Esophagus mucosa (tissue), 1 donor: ENCODE measurements at places on chromosomes 7 and 10. TPM values are rescaled to one million over a fixed set of nuclear protein-coding genes. Genes with fewer than 3 reads are reported as not detected.

DNA sequence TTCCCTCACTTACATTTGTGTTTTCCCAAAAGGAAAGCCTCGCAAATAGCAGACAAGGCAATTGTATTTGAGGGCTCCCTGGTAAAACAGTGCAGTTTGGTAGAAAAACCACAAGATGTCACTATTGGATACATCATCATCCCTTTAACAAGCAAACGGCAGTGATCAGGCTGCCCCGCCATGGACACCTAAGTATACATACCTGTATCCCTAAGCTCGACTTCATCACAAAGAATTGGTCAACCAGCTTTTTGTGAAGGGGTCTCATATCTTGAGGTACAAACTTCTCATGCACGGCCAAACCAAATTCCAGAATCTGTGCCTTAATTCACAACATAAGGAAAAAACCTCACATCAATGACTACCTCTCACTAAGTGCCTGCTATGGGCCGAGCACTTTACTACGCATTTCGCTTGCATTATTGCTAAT is 179.5 kb upstream of the IMMP2L start:
- peak; percentile 82 for ATAC-seq

- no peak for ATAC-seq
Observed at GRCh38 chr7:83339907-83340306, 177.2 kb upstream of the PCLO start.

- ATAC-seq, result no peak
Observed at GRCh38 chr10:103926722-103927319, 8.8 kb upstream of the STN1 start.

The NKX2-3 gene
- 0.12 TPM for total RNA-seq

- ATAC-seq, result no peak
Observed at GRCh38 chr7:16130111-16131110, 290.9 kb downstream of the CRPPA start.

DNA sequence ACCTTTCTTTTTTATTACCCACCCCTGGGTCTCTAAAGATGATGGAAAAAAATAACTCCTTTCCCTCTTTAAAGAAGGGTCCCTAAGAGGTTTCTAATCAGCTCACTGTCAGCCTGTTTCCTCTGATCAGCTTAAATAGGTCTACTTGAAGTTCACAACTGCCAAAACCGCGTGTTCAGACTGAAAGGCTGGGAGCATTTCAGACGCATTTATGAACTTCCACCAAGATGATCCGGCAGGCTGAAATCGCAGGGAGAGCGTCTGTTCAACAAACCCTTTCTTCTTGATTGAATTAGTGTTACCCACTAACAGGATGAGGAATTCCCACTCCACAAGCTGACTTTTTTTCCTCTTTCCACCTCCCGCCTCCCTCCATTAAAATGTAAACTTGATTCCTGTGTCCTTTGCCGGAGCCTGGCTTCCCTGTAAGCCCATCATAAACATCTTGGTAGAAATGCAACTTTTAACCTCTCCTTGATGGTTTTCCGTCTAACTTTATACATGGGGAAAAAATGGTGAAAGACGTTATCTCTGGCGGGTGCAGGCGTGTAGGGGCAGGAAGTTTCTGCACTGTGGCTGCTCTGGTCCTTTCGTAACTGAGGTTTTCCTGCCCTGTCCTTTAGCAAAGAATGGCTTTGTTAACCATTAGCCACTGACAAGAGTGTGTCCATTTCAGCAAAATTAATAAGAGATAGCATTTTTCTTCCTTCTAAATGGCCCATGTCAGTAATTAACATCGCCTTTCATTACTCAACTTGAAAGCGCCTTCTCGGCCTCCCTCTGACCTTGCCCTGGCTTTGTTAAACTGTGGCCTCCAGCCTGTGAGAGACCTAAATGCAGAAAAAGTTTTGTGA is 130.7 kb downstream of the BAMBI start:
- ATAC-seq, result no peak

- ATAC-seq, result no peak
Observed at GRCh38 chr7:50684011-50684712, 98.5 kb downstream of the GRB10 start.

GRCh38 chr10:120385992-120386391 is 71.0 kb upstream of the PLPP4 start:
- ATAC-seq, result no peak

The ADK gene
- 50.8 TPM for total RNA-seq

DNA sequence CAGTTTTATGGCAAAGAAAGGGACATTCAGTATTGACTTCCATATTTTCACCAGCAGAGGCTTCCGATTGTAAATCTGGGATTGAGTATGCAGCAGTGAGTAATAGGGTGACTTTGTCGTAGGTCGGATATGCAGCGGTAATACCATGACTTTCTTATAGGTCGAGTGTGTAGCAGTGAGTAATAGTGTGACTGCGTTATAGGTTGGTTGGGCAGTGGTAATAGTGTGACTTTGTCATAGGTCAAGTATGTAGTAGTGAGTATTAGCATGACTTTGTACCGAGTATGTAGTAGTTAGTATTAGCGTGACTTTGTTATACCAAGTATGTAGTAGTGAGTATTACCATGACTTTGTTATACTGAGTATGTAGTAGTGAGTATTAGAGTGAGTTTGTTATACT is 268.2 kb upstream of the ADARB2 start:
- ATAC-seq, result no peak

GRCh38 chr10:91672021-91672608 is 39.2 kb upstream of the PPP1R3C start:
- ATAC-seq, result peak; percentile 38
